Right lobe of liver (tissue), 6 donors: ENCODE measurements at places on chromosomes 1 and 21. TPM values are rescaled to one million over a fixed set of nuclear protein-coding genes. Genes with fewer than 3 reads are reported as not detected.

LCA5L gene
- 0.88 TPM for total RNA-seq

CGN gene
- 39.8 TPM for total RNA-seq

TTC39A gene
- 6.5 TPM for total RNA-seq

TSTD1 gene
- total RNA-seq = 31.3 TPM

RAB3B gene
- total RNA-seq = 0.11 TPM

DNA sequence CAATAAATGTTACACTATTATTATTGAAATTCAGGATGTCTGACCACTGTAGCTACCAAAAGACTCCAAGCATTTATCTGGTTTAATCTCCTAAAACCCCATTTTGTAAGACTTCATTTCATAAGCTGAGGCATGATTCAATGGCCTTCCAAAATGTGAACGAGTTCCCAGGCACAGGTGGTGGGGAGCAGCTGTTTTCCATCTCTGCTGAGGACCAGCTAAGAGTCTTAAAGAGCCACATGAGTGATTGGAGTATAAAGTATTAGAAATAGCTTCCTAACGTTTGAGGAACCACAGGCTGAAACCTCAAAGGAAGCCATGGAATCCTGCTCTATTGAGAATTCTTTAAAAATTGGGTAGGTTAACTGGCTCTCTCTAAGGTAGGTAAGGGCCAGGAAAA, 44.9 kb downstream of the SEC16B start:
- H3K4me3 ChIP-seq = no peak overlapping the region
- H3K27me3 ChIP-seq = no peaks in the 10 kb centered on the region
- no peak for DNase-seq
- no peaks in the 10 kb centered on the region for H3K4me1 ChIP-seq

- H3K4me1 ChIP-seq = no peaks in the 10 kb centered on the region
- H3K27me3 ChIP-seq = no peaks in the 10 kb centered on the region
- H3K4me3 ChIP-seq = peak overlapping the region; percentile 79
- H3K36me3 ChIP-seq = no peaks in the 10 kb centered on the region
- peak overlapping the region; percentile 9 for H3K27ac ChIP-seq
- no peak for DNase-seq
Measured at GRCh38 chr21:33490991-33491372, 534 bp downstream of the DNAJC28 start.

DNA sequence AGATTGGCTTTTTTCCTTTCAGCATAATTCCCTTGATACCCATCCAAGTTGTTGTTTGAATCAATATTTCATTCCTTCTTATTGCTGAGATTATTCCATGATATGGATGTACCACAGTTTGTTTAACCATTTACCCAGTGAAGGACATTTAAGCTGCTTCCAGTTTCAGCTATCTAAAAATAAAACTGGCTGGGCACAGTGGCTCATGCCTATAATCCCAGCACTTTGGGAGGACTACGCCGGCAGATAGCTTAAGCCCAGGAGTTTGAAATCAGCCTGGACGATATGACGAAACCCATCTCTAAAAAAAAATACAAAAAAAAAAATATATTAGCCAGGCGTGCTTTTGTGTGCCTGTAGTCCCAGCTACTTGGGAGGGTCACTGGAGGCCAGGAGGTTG, 32.6 kb downstream of the SEMA6C start:
- no peaks in the 10 kb centered on the region for H3K36me3 ChIP-seq
- no peaks in the 10 kb centered on the region for H3K27me3 ChIP-seq
- no peak overlapping the region for H3K4me3 ChIP-seq
- DNase-seq = no peak
- H3K4me1 ChIP-seq = no peaks in the 10 kb centered on the region

DNA sequence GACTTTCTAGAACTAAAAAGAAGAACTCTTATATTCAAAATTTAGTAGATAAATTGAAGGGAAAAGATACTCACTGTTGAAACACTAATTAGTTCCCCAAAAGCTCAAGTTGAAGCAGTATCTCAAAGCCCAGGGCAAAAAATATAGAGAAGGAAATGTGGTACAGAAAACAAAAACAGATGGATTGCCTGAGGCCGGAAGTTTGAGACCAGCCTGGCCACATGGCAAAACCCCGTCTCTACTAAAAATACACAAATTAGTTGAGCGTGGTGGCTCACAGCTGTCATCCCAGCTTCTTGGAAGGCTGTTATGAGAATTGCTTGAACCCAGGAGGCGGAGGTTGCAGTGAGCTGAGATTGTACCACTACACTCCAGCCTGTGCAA, 36.0 kb downstream of the FAM177B start:
- H3K4me1 ChIP-seq = no peaks in the 10 kb centered on the region
- no peaks in the 10 kb centered on the region for H3K27me3 ChIP-seq
- H3K27ac ChIP-seq = no peak overlapping the region

- no peaks in the 10 kb centered on the region for H3K36me3 ChIP-seq
- DNase-seq = no peak
- no peak overlapping the region for H3K4me3 ChIP-seq
- no peaks in the 10 kb centered on the region for H3K27me3 ChIP-seq
Measured at GRCh38 chr1:198892065-198892464, 253.2 kb downstream of the PTPRC start.

GRCh38 chr1:212635141-212635631, 26.6 kb downstream of the ATF3 start:
- no peaks in the 10 kb centered on the region for H3K27me3 ChIP-seq
- H3K36me3 ChIP-seq = no peaks in the 10 kb centered on the region
- H3K4me3 ChIP-seq = no peak overlapping the region
- H3K4me1 ChIP-seq = no peaks in the 10 kb centered on the region
- DNase-seq = no peak

DNA sequence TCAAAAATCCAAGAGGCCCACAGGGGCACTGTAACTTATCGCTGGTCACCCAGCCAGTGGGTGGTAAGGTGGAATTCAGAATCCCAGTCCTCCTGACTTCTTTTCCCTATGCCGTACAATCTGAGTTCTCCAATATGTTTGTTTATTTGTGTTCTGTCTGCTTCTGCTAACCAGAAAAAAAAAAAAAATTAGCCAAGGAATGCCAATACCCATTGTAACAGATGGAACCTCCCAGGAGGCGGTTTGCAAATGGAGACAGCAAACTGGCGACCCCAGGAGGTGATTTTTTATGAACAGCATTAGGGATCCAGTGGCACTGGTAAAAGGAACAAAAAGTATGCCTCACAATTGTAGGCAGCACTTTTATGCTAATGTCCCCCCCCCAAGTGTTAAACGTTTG, 189.0 kb upstream of the FGGY start:
- no peak for DNase-seq
- no peaks in the 10 kb centered on the region for H3K4me1 ChIP-seq
- H3K36me3 ChIP-seq = no peaks in the 10 kb centered on the region
- no peaks in the 10 kb centered on the region for H3K27me3 ChIP-seq
- no peak overlapping the region for H3K27ac ChIP-seq

GRCh38 chr1:241217516-241217915, 139.5 kb downstream of the RGS7 start:
- H3K27ac ChIP-seq = no peak overlapping the region
- no peaks in the 10 kb centered on the region for H3K4me1 ChIP-seq
- DNase-seq = no peak
- no peak overlapping the region for H3K4me3 ChIP-seq
- no peaks in the 10 kb centered on the region for H3K27me3 ChIP-seq

DNA sequence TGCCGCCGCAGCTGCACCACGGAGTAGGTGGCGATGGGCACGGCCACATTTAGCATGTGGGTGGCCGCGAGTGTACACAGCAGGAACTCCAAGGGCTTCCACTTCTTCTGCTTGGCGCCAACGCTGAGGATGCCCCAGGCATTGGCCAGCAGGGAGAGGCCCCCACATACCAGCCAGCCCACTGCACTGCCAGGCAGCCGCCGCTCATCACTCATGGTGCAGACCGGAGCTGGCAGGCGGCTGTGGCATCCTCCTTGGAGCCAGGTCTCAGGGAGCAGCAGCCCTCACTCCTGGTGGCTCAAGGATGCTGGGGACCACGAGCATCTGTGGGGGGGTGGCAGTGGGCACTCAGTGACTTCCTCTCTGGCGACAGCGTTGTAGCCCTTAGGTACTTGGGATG, 6.2 kb downstream of the GPR153 start:
- H3K36me3 ChIP-seq = no peaks in the 10 kb centered on the region
- no peak overlapping the region for H3K27ac ChIP-seq
- no peak for DNase-seq

DNA sequence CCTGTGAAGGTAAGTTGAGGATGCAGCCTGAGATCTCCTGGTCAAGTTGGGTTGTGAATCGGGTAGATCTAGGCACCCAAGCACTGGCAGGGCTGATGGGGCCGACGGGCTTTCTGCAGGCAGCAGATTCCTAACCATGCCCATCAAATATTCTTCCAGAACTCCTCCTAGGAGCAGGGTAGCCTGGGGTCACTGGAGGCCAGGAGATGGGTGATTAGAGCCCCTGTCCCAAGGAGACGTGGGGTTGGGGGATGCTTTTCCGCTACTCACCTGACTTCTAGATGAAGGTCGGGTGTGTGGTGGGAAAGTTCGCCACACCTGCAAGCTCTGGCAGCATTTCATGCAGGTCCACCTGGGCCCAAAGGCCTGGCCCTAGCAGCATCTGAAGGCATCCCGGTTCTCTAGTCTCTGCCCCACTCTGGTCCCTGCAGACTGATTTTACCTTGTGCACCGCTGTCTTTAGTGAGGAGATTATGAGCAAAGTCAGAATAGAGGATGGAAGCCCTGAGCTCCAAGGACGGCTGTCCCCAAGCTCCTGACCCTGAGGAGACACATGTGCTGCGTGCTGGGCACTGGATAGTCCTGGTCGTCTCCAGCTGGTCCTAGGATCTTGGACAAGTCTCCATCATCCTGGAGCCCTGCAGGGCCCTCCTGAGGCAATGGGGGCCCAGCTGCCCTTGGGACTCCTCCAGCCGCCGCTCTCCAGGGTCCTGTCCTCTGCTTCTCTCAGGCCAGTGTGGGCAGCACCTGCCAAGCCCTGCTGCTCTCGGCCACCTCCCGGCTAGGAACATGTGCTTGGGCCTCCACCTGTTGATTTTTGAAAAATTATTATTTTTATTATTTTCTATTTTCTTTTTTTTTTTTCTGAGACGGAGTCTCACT, 21.8 kb upstream of the C2CD2 start:
- H3K4me3 ChIP-seq = no peak overlapping the region
- no peak overlapping the region for H3K27ac ChIP-seq
- H3K4me1 ChIP-seq = no peaks in the 10 kb centered on the region
- no peaks in the 10 kb centered on the region for H3K27me3 ChIP-seq
- no peak for DNase-seq

DNA sequence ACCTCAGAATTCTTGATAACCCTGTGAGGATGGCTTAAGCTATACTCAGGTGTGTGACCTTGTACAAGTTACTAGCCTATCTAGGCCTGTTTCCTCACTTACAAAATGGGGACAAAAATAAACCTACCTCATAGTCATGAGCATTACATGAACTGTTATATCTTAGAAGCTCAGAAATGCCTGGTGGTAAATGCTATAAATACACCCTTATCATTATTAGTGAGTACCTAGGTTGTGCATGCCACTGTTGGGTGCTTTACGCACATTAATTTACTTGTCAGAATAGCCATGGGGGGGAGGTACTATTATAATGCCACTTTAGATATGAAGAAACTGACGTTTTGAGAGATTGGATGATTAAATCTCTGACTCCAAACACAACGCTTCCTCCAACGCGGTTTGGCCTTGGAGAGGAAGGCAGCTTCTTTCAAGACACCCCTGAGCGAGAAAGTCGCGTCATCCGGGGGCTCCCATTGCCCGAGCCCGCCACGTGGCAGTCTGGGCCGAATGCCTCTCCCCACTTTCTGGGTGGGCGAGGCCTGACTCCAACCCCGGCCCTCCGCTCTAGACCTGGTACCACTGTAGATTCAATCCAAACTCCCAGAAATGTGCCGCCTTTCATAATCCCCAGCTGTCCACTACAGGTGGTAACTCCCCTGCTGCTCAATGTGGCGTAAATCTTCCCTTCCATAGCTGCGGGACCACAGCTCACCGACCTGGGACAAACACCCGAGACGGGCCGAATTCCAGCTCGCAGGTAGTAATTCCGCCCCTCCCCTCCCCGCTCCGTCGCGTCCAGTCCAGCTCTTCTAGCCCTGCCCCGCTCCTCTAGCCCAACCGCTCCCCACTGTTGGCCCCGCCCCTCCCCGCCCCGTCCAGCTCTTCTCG, 771 bp upstream of the RAD54L start:
- no peaks in the 10 kb centered on the region for H3K36me3 ChIP-seq
- no peaks in the 10 kb centered on the region for H3K4me1 ChIP-seq
- H3K27me3 ChIP-seq = no peaks in the 10 kb centered on the region
- peak; percentile 47 for DNase-seq
- H3K27ac ChIP-seq = no peak overlapping the region
- H3K4me3 ChIP-seq = peak overlapping the region; percentile 53

DNA sequence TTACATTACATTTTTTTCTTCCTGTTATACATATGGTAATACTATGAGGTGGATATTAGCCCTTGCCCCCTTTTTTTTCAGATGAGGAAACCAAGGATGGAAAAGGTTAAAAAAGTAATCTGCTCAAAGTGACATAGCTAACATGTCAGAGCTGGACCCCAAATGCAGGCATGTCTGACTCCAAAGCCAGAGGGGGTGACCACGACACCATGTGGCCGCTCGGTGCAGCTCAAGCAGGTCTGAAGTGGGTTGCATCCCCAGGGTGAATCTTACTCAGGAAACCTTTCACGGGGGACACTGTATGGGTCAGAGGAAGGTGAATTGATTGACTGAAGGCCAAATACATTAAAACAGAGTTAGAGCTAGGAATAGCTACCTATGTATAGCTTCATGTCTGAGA, 34.8 kb downstream of the CD34 start:
- H3K27ac ChIP-seq = no peak overlapping the region
- H3K36me3 ChIP-seq = no peaks in the 10 kb centered on the region
- H3K4me3 ChIP-seq = no peak overlapping the region
- no peaks in the 10 kb centered on the region for H3K4me1 ChIP-seq

GRCh38 chr1:91283421-91283726, 121.3 kb downstream of the HFM1 start:
- H3K4me3 ChIP-seq = no peak overlapping the region
- no peaks in the 10 kb centered on the region for H3K36me3 ChIP-seq
- H3K4me1 ChIP-seq = no peaks in the 10 kb centered on the region
- H3K27ac ChIP-seq = no peak overlapping the region
- H3K27me3 ChIP-seq = no peaks in the 10 kb centered on the region

DNA sequence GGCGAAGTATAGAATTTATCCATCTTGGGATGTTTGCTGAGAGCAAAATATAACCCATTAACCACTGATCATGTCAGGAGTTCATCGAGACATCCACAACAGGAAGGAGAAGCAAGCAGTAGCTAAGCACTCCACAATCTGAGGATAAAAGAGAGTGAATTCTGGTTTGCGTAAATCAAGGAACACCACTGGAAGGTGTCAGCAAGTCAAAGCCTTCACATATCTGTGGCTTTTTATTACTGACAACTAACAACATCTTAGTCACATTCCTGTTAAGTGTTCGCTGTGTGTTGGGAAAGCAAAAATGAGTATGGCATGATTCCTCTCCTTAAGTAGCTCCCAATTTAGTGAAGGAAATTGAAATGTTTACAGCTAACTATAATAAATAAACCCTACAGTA, 44.5 kb upstream of the DARS2 start:
- no peak overlapping the region for H3K4me3 ChIP-seq
- H3K27me3 ChIP-seq = no peaks in the 10 kb centered on the region
- H3K27ac ChIP-seq = no peak overlapping the region
- peaks cover 65% of the 10 kb centered on the region for H3K36me3 ChIP-seq

DNA sequence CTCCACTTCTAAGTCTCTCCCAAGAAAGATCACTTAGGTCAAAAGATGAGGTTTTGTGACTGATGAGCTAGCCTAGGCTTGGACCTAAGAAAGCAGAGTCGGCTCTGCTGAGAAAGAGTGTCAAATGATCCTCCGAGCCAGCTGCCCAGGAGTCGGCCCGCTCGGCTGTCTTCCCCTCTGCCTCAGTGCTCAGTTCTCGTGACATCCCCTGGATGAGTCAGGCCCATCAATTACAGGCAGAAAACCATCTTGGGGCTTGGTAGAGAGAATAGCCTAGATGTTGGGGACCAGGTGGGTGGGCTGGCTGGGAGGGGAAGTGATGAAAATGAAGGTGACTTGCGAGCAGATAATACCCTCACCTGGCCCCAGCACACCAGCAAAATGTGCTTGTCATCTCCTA, 60.5 kb downstream of the SLC66A1 start:
- no peak overlapping the region for H3K4me3 ChIP-seq
- no peaks in the 10 kb centered on the region for H3K27me3 ChIP-seq
- no peaks in the 10 kb centered on the region for H3K4me1 ChIP-seq
- H3K36me3 ChIP-seq = peaks cover 23% of the 10 kb centered on the region
